ENCODE measurements at places on chromosomes 7 and 10. TPM values are rescaled to one million over a fixed set of nuclear protein-coding genes. Genes with fewer than 3 reads are reported as not detected.

The NPY4R2 gene
- 30.4 TPM for total RNA-seq

The OIT3 gene
- total RNA-seq = not detected

The MYL10 gene
- total RNA-seq = not detected

The AOAH gene
- 0.13 TPM for total RNA-seq

Measured in A549 treated with DMSO at 1 μM for 4 hours (cell line).